ENCODE measurements at places on chromosomes 16 and 17. TPM values are rescaled to one million over a fixed set of nuclear protein-coding genes. Genes with fewer than 3 reads are reported as not detected.

DNA sequence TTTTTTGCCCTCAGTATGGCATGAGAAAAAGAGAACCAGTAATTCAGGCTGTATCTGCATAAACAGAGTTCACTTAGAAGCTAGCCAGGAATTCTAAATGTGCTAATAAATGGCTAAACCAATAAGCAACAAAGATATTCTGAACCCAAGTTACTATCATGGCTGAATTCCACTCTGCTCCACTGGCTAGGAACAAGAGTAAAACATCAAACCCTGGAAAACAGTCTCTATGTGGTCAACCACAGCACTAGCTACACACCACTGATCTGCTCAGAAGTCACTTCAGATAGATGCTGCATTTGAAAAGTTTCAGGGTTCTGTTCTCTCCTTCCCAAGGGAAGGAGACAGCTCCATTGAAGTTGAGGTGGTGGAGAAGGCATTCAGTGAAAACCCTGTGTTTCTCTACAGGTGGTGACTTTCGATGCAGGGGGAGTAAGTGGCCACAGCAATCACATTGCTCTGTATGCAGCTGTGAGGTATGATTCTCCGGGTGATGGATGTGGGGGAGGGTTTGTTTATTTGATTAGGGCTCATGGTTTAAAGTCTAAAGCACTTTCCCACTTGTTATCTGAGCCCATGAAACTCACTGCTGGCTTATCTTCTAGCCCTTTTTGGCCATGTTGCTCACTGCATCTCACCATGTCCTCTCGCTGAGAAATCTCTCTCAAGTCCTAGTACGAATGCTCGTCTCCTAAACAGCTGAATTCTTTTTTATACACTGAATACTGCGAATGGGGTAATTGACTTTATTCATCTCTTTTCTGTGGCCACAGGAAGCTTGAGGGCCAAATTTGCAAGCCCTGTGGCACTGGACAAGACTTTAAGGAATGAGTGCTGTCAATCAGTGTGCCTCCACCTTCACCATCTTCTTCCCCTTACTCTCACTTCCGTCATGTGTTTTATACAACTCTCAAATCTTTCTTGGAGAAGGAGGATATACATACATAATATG lies 39.9 kb downstream of the CENPV start:
- peaks cover 9% of the 10 kb centered on the region for H3K4me1 ChIP-seq
- peaks cover 39% of the 10 kb centered on the region for H3K36me3 ChIP-seq
- no peaks in the 10 kb centered on the region for H3K27me3 ChIP-seq
- H3K4me3 ChIP-seq, result no peak overlapping the region
- DNase-seq, result peak; percentile 86

GRCh38 chr17:78823282-78824046 lies 17.1 kb downstream of the USP36 start:
- no peak overlapping the region for H3K4me3 ChIP-seq
- DNase-seq, result no peak
- no peaks in the 10 kb centered on the region for H3K27me3 ChIP-seq
- H3K4me1 ChIP-seq, result no peaks in the 10 kb centered on the region
- peaks cover 29% of the 10 kb centered on the region for H3K36me3 ChIP-seq
- no peak overlapping the region for H3K27ac ChIP-seq

CHST5 gene
- 29.3 TPM for polyA plus RNA-seq

- no peaks in the 10 kb centered on the region for H3K4me1 ChIP-seq
- H3K27ac ChIP-seq, result no peak overlapping the region
- H3K36me3 ChIP-seq, result no peaks in the 10 kb centered on the region
- no peak overlapping the region for H3K4me3 ChIP-seq
- H3K27me3 ChIP-seq, result no peaks in the 10 kb centered on the region
Observed at GRCh38 chr16:64865069-64865696, 256.7 kb downstream of the CDH11 start.

- peaks cover 4% of the 10 kb centered on the region for H3K36me3 ChIP-seq
- H3K27me3 ChIP-seq, result no peaks in the 10 kb centered on the region
- no peak for DNase-seq
- H3K4me1 ChIP-seq, result peaks cover 30% of the 10 kb centered on the region
Observed at GRCh38 chr16:85002608-85003007, 8.7 kb downstream of the ZDHHC7 start.

GNGT2 gene
- polyA plus RNA-seq, result 3.0 TPM

GRCh38 chr16:54266363-54266955 lies 20.1 kb downstream of the IRX3 start:
- no peaks in the 10 kb centered on the region for H3K4me1 ChIP-seq
- H3K27me3 ChIP-seq, result peaks cover 3% of the 10 kb centered on the region
- H3K27ac ChIP-seq, result no peak overlapping the region
- DNase-seq, result no peak

DNA sequence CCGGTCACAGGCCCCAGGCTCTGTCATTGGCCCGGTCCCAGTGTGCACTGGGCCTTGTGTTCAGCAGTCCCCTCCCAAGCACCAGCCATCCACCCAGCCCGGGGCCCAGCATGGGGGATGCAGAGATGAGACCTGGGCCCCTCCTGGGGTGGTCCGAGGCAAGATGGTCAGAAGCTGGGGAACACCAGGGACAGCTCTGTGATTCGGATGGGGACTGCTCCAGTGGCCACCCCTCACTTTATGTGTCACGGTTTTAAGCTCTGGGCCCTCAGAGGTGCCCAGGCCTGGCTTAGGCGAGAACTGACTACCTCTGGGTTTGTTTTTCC lies 92.0 kb upstream of the PLCG2 start:
- H3K4me1 ChIP-seq, result no peaks in the 10 kb centered on the region
- DNase-seq, result no peak
- H3K27me3 ChIP-seq, result no peaks in the 10 kb centered on the region

DNA sequence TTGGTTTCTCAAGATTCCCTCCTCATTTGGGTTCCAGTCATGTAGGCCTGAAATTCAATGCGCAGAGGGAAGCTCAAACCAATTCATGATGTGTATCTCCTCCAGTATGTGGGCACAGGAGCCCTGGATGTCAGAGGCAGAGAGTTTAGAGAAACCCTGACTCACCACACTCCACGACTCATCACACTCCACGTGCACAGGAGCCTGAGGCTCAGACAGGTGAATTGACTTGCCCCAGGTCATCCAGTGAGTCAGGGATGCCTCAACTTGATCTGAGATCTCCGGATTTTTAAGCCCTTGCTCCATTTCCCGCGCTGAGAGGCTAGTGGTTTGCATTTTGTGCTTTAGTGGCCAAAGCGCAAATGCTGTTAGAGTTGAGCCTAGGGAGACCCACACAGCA lies 183.9 kb downstream of the HAPSTR1 start:
- no peak overlapping the region for H3K27ac ChIP-seq
- H3K4me3 ChIP-seq, result no peak overlapping the region

NOG gene
- 0.79 TPM for polyA plus RNA-seq

DNA sequence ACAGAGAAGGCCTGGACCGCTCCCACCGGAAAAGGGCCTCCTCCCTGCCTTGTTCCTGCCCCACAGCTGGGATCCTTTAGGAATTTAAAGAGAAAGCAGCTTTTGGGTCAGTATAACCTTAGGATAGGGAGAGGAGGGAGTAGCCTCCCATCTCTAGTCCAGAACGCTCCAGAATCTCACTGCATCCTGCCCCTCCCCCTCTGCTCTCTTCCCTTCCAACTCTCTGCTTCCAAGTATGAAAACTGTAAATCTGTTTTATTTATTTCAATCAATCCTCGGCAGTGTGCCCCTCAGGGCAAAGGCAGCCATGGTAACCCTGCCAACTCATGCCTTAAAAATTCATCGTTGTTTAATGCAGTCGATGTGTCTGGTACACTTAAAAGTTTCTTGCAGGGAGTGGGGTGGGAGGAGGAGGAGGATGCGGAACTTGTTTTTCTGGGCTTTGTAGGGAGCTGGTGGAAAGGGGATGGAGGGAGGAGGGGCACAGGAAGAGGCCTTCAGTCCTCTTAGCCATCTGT lies 21.2 kb upstream of the MTSS2 start:
- H3K4me3 ChIP-seq, result no peak overlapping the region
- H3K4me1 ChIP-seq, result peaks cover 4% of the 10 kb centered on the region
- H3K27ac ChIP-seq, result no peak overlapping the region
- no peaks in the 10 kb centered on the region for H3K36me3 ChIP-seq
- H3K27me3 ChIP-seq, result no peaks in the 10 kb centered on the region

DHODH gene
- 2.2 TPM for polyA plus RNA-seq

ODAD4 gene
- not detected for polyA plus RNA-seq

GRCh38 chr17:13384626-13385025 lies 217.1 kb downstream of the HS3ST3A1 start:
- H3K27me3 ChIP-seq, result no peaks in the 10 kb centered on the region
- H3K4me3 ChIP-seq, result no peak overlapping the region
- H3K36me3 ChIP-seq, result no peaks in the 10 kb centered on the region

GRCh38 chr17:77115947-77116346 lies 24.8 kb upstream of the SEC14L1 start:
- H3K27ac ChIP-seq, result no peak overlapping the region
- no peaks in the 10 kb centered on the region for H3K36me3 ChIP-seq
- no peak overlapping the region for H3K4me3 ChIP-seq
- peaks cover 3% of the 10 kb centered on the region for H3K4me1 ChIP-seq
- no peak for DNase-seq

TBC1D3 gene
- polyA plus RNA-seq, result not detected

GRCh38 chr17:45230787-45231480 lies 9.2 kb downstream of the FMNL1 start:
- H3K4me1 ChIP-seq, result peaks cover 17% of the 10 kb centered on the region
- no peak for DNase-seq
- no peaks in the 10 kb centered on the region for H3K27me3 ChIP-seq
- no peaks in the 10 kb centered on the region for H3K36me3 ChIP-seq
- no peak overlapping the region for H3K4me3 ChIP-seq
- H3K27ac ChIP-seq, result no peak overlapping the region

DNA sequence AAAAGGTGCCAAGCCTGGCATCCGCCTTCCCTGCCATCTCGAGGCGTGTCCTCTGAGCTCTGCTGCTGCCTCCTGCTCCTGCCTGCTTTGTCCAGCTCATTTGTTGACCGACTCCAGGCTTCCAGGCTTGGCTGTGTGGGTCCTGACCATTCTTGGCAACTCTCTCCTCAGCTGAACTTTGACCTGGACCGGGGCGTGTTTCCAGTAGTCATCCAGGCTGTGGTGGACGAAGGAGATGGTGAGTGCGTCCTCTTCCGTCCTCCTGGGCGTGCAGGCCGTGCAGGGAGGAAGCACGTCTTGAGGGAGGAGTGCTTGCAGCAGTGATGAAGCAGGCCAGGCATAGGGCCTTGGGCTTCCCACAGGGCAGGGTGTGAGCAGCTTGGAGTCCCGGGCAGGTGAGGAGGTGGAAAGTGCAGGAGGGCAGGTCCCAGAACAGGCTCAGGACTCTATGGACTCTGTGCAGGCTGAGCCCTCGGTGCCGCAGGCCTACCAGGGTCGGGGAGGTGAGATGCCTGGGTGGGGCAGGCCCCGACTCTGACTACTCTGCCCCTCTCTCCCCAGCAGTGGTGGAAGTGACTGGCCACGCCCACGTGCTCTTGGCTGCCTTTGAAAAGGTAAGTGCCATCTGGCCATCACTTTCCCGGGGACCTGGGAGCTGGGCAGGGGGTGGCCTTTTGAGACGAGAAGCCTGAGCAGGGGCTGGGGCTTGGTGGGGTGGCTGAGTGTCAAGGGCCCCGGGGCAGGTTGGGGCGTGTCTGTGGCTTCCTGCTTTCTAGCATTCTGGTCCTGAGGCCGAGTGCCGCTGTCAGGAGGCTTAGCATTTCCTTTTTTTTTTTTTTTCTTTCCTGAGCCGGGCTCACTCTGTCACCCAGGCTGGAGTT lies 28.6 kb upstream of the NUDT16L1 start:
- H3K27me3 ChIP-seq, result no peaks in the 10 kb centered on the region
- H3K4me1 ChIP-seq, result peaks cover 66% of the 10 kb centered on the region
- H3K27ac ChIP-seq, result peak overlapping the region; percentile 82
- peaks cover 14% of the 10 kb centered on the region for H3K36me3 ChIP-seq

DNA sequence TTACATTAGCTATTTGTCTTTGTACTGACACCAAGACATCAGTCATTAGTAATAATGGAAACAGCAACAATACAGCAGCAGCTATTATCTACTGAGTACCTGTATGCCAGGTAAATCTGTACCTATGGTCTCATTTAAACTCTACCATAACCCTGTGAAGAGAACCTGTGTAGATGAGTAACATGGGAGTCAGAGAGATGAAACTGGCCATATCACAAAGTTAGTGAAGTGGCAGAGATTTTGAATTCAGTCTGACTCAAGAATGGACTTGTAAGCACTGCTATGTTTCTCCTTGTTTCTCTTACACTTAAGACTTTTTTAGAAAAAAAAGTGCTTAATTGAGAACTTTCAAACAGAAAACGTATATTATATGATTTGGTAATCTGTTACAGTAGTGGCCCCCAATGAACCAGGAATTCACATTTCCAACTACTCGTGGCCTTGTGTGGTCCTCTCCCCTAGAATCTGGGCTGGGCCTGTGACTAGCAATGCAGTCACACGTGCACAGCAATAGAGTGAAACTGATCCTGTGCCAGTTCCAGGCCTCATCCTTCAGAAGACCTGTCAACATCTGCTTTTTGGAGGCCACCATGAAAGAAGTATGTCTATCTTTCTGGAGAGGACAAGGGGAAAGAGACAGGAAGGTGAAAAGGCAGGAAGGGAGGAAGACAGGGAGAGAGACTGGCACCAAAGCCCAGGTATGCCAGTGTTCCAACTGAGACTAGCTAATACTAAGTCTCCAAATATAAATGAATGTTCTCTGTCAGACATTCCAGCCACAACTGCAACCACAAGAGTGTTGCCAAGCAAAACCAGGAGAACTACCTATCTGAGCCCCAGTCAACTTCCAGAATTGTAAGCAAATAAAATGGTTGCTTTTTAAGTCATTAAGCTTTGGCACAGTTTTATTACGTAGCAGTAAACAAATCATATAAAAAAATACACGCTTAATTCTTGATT lies 12.0 kb downstream of the CRLF3 start:
- no peaks in the 10 kb centered on the region for H3K27me3 ChIP-seq
- no peaks in the 10 kb centered on the region for H3K4me1 ChIP-seq
- no peaks in the 10 kb centered on the region for H3K36me3 ChIP-seq

PRR14 gene
- polyA plus RNA-seq, result 131 TPM

DNA sequence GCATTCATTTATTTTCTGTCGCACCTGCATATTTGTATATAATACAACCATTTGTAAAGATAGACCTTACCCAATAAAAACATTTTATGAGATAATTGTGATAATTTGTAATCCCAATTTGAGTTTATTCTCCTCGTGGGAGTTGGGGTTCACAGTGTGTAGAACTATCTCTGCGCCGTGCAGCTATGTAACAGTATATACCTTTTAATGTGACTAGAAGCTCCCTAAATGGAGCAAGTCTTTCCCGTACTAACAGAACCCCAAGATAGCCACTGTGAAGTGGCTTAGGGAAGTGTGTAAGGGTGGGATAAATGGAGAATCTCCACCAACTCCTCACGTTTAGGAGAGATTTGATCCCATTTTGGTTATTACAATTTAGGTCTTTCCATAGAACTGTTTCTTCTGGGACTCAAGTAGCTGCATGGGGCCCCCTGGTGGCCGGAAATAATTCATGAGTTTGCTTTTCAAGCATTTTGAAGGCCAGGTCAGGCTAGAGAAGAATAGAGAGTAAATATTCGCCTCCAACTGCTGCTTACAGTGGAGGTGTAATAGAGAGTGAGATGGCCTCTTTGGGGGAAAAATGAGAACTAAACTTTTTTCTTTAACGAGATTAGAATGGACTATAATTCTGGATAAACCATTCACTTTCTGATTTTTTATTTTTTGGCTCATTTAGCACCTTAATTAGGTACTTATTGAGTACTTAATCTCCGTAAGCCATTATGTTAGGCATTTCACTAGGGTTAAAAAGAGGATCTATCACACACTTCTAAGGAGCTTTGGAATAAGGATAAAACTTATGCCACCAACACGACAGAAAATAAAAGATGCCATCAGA lies 4.5 kb downstream of the TMEM100 start:
- H3K36me3 ChIP-seq, result no peaks in the 10 kb centered on the region
- H3K4me3 ChIP-seq, result no peak overlapping the region
- H3K4me1 ChIP-seq, result no peaks in the 10 kb centered on the region
- H3K27me3 ChIP-seq, result no peaks in the 10 kb centered on the region
- H3K27ac ChIP-seq, result no peak overlapping the region
- DNase-seq, result peak; percentile 73

GRCh38 chr17:7582396-7583252 lies 1.0 kb upstream of the MPDU1 start:
- H3K4me1 ChIP-seq, result peaks cover 11% of the 10 kb centered on the region
- peaks cover 3% of the 10 kb centered on the region for H3K36me3 ChIP-seq
- DNase-seq, result peak; percentile 39
- H3K27ac ChIP-seq, result peak overlapping the region; percentile 98

All from small intestine (tissue), 16 donors.